Kidney (tissue), 22 donors: ENCODE measurements at places on chromosomes 5 and 9. TPM values are rescaled to one million over a fixed set of nuclear protein-coding genes. Genes with fewer than 3 reads are reported as not detected.

- no peak for DNase-seq
- H3K4me3 ChIP-seq = no peak overlapping the region
- H3K4me1 ChIP-seq = no peaks in the 10 kb centered on the region
- H3K27me3 ChIP-seq = no peaks in the 10 kb centered on the region
Observed at GRCh38 chr5:4042311-4042710, 446.7 kb downstream of the IRX1 start.

GRCh38 chr5:8508231-8508630 lies 639.3 kb downstream of the MTRR start:
- no peaks in the 10 kb centered on the region for H3K36me3 ChIP-seq
- H3K27me3 ChIP-seq = no peaks in the 10 kb centered on the region
- no peak overlapping the region for H3K4me3 ChIP-seq
- no peak overlapping the region for H3K27ac ChIP-seq

Gene CEL
- polyA plus RNA-seq = 16.7 TPM

DNA sequence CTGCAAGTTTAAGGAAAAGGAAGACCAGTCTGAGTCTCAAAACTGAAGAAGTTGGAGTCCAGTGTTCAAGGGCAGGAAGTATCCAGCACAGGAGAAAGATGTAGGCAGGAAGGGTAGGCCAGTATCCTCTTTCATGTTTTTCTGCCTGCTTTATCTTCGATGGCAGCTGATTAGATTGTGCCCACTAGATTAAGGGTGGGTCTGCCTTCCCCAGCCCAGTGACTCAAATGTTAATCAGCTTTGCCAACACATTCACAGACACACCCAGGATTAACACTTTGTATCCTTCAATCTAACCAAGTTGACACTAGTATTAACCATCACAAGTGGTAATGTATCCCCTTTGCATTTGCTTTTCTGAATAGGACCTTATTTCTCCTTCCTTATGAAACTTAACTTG lies 535.9 kb upstream of the FTMT start:
- no peaks in the 10 kb centered on the region for H3K27me3 ChIP-seq
- no peak for DNase-seq
- H3K36me3 ChIP-seq = no peaks in the 10 kb centered on the region
- H3K4me3 ChIP-seq = no peak overlapping the region
- H3K4me1 ChIP-seq = no peaks in the 10 kb centered on the region
- H3K27ac ChIP-seq = no peak overlapping the region

Gene ORM1
- polyA plus RNA-seq = 0.73 TPM

- no peak overlapping the region for H3K27ac ChIP-seq
- no peak for DNase-seq
- H3K36me3 ChIP-seq = no peaks in the 10 kb centered on the region
- no peak overlapping the region for H3K4me3 ChIP-seq
Observed at GRCh38 chr5:55868846-55869245, 17.7 kb downstream of the IL31RA start.

DNA sequence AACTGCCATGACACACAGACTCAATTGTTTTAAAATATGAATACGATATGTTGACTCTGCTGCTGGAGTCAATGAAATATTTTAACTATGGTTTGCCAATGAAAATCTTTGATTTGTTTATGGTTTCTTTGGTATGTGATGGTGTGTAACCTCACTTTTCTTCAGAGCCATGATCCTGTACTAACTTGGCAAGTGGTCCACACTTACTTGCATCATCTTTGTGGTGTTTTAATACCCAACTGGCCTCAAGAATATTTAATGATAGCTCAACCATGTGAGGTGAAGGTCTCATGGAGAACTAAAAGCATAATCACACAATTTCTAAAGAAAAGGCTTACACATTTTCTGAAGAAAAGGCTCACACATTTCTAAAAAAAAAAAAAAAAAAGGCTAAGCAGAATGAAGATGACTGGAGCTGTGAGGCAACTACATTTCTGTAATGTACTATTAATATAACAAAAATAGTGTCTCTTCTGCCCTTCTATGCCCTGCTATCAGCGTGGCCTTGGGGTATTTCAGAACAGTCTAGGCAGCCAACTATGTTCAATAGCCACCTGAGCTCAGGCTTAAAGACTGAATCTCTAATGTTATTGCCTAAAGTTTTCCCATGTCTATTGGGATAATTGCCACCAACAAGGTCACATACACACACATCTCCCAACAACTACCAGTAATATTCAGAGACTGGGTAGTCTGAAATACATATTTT lies 395.0 kb downstream of the MLLT3 start:
- H3K4me3 ChIP-seq = no peak overlapping the region
- H3K36me3 ChIP-seq = no peaks in the 10 kb centered on the region
- H3K4me1 ChIP-seq = no peaks in the 10 kb centered on the region
- DNase-seq = no peak
- no peaks in the 10 kb centered on the region for H3K27me3 ChIP-seq

DNA sequence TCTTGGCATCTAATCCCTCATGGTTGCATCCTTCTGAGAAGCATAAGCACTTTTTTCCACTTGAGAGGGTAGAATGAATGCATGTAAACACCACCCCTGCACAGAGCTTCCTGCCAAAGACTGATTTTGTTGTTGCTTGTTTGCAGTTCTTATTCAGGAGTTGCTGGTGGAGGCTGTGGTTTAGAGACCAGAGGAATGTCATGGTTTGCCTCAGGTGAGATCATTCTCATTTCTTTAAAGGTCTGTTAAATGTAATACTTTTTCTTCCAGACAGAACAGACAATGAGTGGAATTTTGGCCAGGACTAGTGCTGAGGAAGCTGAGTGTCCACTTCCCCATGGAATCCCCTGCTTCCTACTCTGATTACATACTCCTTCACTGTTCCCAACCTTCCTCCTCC lies 3.2 kb upstream of the TNC start:
- no peaks in the 10 kb centered on the region for H3K36me3 ChIP-seq
- no peak overlapping the region for H3K4me3 ChIP-seq
- H3K27ac ChIP-seq = no peak overlapping the region
- H3K4me1 ChIP-seq = no peaks in the 10 kb centered on the region
- DNase-seq = no peak

- peak overlapping the region; percentile 67 for H3K27ac ChIP-seq
- H3K27me3 ChIP-seq = no peaks in the 10 kb centered on the region
- H3K4me3 ChIP-seq = peak overlapping the region; percentile 64
- H3K36me3 ChIP-seq = no peaks in the 10 kb centered on the region
Observed at GRCh38 chr9:114612272-114612923, 1.3 kb downstream of the TMEM268 start.

- DNase-seq = no peak
- no peaks in the 10 kb centered on the region for H3K27me3 ChIP-seq
- H3K4me3 ChIP-seq = no peak overlapping the region
Observed at GRCh38 chr9:130034570-130034969, 8.4 kb downstream of the FNBP1 start.

GRCh38 chr9:115653171-115653606 lies 500.4 kb upstream of the PAPPA start:
- no peak overlapping the region for H3K4me3 ChIP-seq

- H3K4me1 ChIP-seq = peaks cover 6% of the 10 kb centered on the region
- no peaks in the 10 kb centered on the region for H3K27me3 ChIP-seq
- H3K4me3 ChIP-seq = no peak overlapping the region
- no peak overlapping the region for H3K27ac ChIP-seq
Observed at GRCh38 chr5:143236682-143237081, 166.8 kb downstream of the NR3C1 start.

DNA sequence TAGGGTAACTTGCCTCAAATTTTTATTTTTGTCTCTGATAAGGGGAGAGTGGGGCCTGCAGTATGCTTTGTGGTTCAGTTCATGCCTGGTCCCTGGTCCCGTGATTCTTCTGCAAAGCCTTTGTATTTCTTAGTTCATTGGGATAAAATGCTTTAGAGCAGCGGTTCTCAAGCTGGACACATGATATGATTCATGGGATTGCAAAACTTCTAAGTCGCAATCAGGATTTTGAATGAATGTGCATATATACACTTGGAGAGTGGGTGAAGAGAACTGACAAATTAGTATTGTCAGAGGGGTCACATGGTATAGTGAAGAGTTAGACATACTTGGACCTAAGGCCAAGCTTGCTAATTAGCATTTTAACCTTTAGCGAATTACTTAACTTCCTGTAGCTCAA lies 265.4 kb upstream of the KLF9 start:
- no peak for DNase-seq
- no peaks in the 10 kb centered on the region for H3K27me3 ChIP-seq
- H3K4me3 ChIP-seq = no peak overlapping the region

GRCh38 chr5:132962429-132963021 lies 909 bp downstream of the AFF4 start:
- H3K27me3 ChIP-seq = no peaks in the 10 kb centered on the region
- no peaks in the 10 kb centered on the region for H3K4me1 ChIP-seq
- H3K4me3 ChIP-seq = peak overlapping the region; percentile 90
- no peaks in the 10 kb centered on the region for H3K36me3 ChIP-seq
